ENCODE measurements at places on chromosomes 16 and 17. TPM values are rescaled to one million over a fixed set of nuclear protein-coding genes. Genes with fewer than 3 reads are reported as not detected.

TRPV3 gene
- 5.5 TPM for total RNA-seq

RNFT1 gene
- 16.4 TPM for total RNA-seq

HOXB6 gene
- total RNA-seq, result not detected

IRX3 gene
- 2.1 TPM for total RNA-seq

PERCC1 gene
- not detected for total RNA-seq

RPS2 gene
- 6,295 TPM for total RNA-seq

CIBAR2 gene
- total RNA-seq, result not detected

SEPTIN1 gene
- total RNA-seq, result 0.07 TPM

VAT1L gene
- total RNA-seq, result not detected

TEKT1 gene
- total RNA-seq, result not detected

LPO gene
- total RNA-seq, result 0.21 TPM

SCNN1B gene
- 1.7 TPM for total RNA-seq

MAPT gene
- total RNA-seq, result under 0.01 TPM

OTOP2 gene
- total RNA-seq, result 0.34 TPM

IL21R gene
- total RNA-seq, result not detected

KLHL10 gene
- total RNA-seq, result not detected

HS3ST3A1 gene
- 0.07 TPM for total RNA-seq

SLC5A2 gene
- not detected for total RNA-seq

CD300E gene
- total RNA-seq, result not detected

EVI2A gene
- not detected for total RNA-seq

DOC2A gene
- not detected for total RNA-seq

LASP1 gene
- total RNA-seq, result 25.3 TPM

TEKT3 gene
- total RNA-seq, result not detected

WNK4 gene
- total RNA-seq, result 0.57 TPM

CTRB2 gene
- total RNA-seq, result not detected

COG8 gene
- 21.2 TPM for total RNA-seq

GAS2L2 gene
- total RNA-seq, result 0.07 TPM

CCL16 gene
- not detected for total RNA-seq

CA10 gene
- not detected for total RNA-seq

KRTAP1-5 gene
- not detected for total RNA-seq

MSLN gene
- 40.5 TPM for total RNA-seq

TBC1D26 gene
- under 0.01 TPM for total RNA-seq

FAM117A gene
- total RNA-seq, result 3.5 TPM

PIK3R5 gene
- 0.07 TPM for total RNA-seq

Data from nasal cavity respiratory epithelium epithelial cell of viscerocranial mucosa (primary cell).